ENCODE measurements at places on chromosomes 11 and 22. TPM values are rescaled to one million over a fixed set of nuclear protein-coding genes. Genes with fewer than 3 reads are reported as not detected.

The PDGFB gene
- 4.5 TPM for total RNA-seq

The GAS2L1 gene
- total RNA-seq: 26.4 TPM

The C11orf65 gene
- total RNA-seq: 0.38 TPM

The LDLRAD3 gene
- total RNA-seq: 23.6 TPM

The B3GAT1 gene
- total RNA-seq: not detected

The RTN4RL2 gene
- 106 TPM for total RNA-seq

The PRG3 gene
- not detected for total RNA-seq
